COR-L47 (cell line): ENCODE measurements at places on chromosomes 4 and X.
A peak's percentile ranks its signal among the peaks of the same experiment; 100 is the strongest.

GRCh38 chr4:8374851-8375649 lies 65.5 kb downstream of the ACOX3 start:
- DNase-seq, result no peak

DNA sequence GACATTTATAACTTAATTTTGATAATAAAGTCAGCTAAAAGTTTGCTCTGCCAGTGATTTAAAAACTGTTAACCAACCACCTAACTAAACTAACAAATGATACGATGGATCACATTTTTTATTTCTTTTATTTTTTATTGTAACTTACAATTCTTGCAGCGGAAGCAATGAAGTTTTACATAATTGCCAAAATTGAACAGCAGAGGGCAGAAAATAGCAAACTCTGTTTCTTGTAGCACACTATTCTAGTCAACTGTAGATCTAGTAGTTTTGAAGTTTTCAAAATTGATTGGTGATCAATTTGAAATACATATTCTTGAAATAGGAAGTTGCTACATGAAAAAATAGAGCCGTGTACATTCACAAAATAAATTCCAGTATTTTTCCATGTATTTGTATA lies 2.8 kb upstream of the GRIA2 start:
- DNase-seq, result peak; percentile 32

DNA sequence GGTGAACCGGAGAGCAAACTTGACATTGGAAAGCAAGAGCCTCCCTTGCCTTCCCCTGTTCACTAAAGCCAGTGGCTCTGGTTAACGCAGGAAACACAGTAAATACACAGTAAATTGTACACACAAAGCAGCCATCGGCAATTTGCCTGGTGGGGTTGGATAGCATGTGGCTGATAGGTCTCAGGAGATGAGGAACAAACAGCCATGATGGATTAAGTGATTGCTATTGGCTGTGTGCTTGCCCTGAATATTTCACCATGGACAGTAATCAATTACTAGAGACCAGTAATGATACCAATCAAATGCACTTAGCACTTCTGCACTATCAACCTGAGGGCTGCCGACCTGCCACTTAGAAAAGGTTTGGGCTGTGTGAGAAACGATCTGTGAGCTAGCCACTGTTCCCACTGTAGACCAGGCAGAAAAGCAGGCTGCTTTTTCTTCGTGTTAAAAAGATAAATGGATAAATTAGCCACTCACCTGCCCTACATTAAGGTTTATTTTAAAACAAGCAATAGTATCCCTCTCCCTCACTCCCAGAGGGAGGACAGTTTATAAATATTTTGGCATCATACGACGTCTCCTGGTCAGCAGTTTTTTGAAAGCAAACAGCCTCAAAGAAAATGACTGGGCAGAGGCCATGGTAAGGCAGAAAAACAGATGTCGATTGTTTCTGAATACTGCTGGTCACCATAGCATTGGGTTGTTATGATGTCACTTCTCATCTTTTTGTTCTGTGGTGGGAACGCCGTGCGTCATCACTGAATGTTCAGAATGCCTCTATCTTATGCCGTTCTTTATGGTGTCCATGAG lies 167.1 kb downstream of the MAML3 start:
- DNase-seq, result no peak

GRCh38 chr4:137957806-137958205 lies 284.3 kb downstream of the SLC7A11 start:
- DNase-seq, result no peak

DNA sequence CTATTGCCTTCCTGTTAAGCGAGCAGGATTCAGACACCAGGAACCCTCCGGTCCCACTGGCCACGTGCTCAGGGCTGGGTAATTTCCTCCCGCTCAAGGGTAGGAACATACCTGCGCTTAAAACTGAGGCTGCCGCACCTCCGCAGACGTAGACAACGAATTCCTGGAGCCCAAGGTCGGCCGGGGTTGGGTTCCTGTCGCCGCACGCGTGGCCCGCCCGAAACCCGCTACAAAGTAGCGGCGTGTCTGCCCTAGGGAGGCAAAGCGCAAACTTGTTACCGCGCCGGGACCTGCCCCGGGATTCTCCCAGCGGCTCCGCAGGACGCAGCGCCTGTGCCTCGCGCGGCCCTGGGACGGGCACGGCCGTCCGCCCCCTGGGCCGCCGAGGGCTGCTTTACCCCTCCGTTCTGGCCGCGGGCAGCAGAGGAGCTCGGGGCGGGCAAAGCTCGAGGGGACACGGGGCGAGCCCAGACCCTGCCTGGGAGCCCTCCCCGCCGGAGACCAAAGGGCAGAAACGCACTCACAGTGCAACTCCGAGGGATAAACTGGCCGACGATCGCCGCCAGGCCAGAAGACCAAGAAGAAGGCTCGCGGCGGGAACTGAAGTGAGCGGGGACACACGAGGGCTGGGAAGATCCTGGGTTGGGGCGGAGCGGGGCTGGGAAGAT lies at the start of gene ERVMER34-1:
Gene ERVMER34-1, minus strand, starts transcription at position 607 of the 668 bp plus-strand sequence. CDS start 5,905 bp downstream, outside the sequence.
- DNase-seq, result no peak

GRCh38 chrX:56762220-56762619 lies 33.2 kb downstream of the NBDY start:
- no peak for DNase-seq

DNA sequence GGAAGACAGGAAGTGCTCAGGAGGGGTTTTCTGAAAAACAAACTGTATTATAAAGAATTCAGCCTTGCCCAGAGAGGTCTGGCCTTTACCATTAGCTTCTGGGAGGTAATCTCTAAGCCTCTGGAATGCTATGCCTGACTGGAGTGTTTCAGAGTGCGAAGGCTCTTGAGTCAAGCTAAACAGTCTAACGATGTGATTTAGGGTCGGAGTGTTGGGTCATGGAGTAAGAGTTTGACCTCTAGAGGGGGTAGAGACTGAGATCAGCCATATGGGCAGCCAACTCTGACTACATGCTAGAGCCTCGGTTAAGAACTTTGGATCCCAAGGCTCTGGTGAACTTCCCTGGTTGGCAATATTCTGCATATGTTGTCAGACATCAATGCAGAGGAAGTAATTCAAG lies 15.0 kb downstream of the BOD1L1 start:
- DNase-seq, result no peak

- no peak for DNase-seq
These were observed 3.4 kb upstream of the SEPTIN6 start for GRCh38 chrX:119696251-119696890.

DNA sequence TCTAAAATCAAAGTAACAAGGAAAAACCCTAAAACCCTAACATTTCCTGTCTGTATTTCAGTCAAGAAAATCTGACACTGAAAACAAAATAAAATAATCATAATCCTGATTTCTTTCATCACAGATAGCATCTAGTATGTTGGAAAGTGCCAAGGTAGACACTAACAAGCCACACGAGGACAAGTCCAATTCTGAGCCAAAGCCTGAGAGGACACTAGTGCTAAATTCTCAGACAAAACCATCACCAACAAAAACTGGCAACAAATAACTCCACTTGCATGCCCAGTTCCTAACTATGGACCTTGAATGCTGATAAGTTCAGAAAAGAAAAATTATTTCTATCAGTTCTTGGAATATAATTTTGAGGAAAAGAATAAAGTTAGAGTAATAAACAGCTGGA lies 113.7 kb downstream of the MANBA start:
- DNase-seq, result no peak

GRCh38 chrX:16138108-16138427 lies 14.7 kb downstream of the GRPR start:
- DNase-seq, result no peak

DNA sequence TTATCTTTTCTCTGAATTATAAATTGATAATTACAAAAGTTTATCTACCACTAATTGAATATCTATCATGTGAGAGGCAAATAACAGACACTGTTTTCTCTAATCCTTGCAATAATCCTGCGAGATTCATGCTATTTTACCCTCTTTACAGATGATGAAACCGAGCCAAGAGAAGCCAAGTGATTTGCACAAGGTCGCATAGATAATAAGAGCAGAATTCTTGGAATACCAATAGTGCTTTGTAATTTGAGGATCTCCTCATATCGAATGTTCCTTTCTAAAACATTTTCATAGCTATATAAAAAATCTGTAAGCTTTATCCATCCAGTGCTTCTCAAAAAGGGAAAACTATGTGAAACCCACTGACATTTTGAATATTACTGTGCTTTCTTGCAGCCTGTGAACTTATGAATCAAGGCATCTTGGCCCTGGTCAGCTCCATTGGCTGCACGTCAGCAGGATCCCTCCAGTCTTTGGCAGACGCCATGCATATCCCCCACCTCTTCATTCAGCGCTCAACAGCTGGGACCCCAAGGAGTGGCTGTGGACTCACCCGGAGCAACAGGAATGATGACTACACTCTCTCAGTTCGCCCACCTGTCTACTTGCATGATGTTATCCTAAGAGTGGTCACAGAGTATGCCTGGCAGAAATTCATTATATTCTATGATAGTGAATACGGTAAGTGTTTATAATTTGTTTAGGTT lies 743.8 kb upstream of the ATOH1 start:
- no peak for DNase-seq

DNA sequence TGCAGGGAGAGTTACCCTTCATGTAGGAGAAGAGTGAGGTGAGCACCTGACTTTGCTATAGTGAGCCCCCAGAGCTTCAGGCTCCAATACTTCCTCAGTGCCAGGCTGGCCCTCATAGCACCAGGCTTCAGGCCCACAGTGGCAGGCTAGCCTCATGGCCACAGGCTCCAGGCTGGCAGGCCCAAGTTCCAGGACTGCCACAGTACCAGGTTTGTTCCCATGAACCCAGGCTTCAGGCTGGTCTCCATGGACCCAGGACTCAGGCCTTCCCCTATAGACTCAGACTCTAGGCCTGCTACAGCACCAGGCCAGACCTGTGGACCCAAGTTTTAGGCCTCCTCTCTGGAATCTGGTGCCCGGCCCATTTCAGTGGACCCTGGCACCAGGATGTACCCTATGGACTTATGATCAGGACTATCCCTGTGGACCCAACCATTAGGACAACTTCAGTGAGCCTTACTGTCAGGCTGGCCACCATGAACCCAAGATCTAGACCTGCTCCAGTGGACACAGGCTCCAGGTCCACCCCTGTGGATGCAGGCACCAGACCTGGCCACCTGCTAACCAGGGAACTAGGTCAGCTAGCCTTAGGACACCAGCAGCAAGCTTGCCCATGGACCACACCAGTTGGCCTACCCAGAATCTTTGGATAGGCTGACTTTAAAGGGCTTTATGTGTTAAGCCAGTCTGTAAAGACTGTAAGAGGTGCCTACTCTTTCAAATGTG lies 658.2 kb downstream of the KLHL13 start:
- no peak for DNase-seq

DNA sequence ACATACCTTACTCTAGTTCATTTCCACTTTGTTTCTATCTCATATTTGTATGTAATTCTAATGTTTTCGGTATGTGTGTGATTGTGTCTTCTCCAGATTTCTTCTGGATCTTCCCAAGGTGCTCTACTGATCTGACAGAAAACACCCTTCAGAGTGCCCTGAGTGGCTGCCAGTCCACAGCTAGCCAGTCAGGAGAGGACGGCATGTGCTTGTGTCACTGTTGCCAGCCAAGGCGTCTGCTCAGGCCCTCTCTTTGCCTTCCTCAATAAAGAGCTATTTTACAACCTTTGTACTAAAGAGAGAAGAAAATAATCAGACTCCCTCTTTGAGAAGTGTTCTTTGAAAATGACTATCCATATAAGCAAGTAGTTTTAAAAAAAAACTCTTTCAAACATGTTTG lies 29.0 kb downstream of the CD99L2 start:
- no peak for DNase-seq

GRCh38 chr4:94216394-94216793 lies 8.7 kb downstream of the SMARCAD1 start:
- DNase-seq, result no peak
